ENCODE measurements at places on chromosomes 2 and 18.

GRCh38 chr18:22848615-22849014 lies 84.5 kb upstream of the RBBP8 start:
- no peak for DNase-seq

- DNase-seq, result no peak
Observed at GRCh38 chr2:193566886-193567285, 1372.2 kb upstream of the TMEFF2 start.

DNA sequence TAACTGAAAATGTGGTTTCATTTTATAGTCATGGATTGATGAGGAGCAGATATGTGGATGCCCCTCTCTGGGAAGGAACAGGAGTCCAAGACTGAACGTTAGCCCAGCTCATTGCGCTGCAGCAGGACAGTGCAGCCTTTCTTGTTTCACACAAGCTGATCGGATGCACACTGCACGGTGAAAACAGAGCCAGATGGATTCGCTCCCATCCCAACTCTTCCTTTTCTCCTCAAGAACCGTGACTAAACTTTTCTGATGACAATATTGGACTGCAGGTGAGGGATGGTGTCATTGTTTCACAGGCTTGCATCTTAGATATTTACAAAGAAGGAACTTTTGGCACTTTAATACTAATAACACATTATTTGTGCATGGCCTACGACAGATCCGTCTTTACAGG lies 33.8 kb upstream of the COPS8 start:
- no peak for DNase-seq

GRCh38 chr18:28372186-28372585 lies 195.3 kb upstream of the CDH2 start:
- no peak for DNase-seq

- DNase-seq, result no peak
Observed at GRCh38 chr2:230131366-230131765, 62.6 kb upstream of the SLC16A14 start.

DNA sequence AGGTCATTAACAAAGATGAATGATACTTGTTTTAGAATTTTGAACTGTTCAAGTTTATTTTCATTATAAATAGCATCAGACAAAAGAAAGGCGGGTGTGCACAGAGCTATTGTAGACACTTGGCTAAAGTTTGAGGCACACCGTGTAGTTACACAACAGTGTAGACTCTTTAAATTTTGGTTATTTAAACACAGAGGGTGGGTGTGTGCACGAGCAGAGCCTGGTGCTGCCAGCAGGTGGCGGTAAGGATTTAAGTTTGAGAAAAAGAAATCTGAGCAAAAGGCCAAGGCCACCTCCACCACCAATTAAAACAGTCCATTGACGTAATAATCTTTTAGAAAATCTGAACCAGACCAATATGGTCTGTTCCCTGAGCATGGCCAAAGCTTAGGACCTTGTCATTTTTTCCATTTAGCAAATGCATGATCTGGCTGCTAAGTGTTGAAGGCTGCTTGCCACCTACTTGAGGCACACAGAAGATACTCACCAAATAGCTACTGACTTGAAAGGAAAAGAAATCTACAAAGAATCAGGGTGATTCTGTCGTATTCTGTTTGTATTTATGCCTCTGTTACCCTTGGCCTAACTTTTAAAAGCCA lies 14.3 kb downstream of the COPS7B start:
- peak; percentile 36 for DNase-seq

DNA sequence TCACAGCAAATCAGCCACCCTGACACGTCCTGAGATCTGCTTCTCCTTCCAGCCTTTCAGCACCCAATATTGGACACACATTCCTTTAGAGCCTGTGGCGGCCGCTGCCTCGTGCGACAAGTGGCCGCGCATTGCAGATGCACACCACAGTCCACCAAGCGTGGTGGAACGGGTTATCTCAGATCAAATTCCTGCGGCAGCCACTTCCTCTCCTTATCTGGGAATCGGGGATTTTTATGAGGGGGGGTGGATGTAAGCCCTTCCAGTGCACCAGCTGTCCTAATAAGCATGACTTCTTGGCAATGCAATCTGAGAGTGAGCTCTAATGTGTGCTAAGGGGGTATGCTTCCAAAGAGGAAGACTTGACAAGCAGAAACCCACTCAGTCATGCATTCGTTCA lies 18.3 kb upstream of the BMP10 start:
- DNase-seq, result no peak

GRCh38 chr2:187138265-187138664 lies 289.3 kb upstream of the ZSWIM2 start:
- no peak for DNase-seq

- DNase-seq, result peak; percentile 67
Observed at GRCh38 chr2:238263204-238264071, 23.6 kb upstream of the HES6 start.

- DNase-seq, result no peak
Observed at GRCh38 chr2:235810252-235810651, 316.4 kb downstream of the AGAP1 start.
